ENCODE measurements at places on chromosomes 7 and 10. TPM values are rescaled to one million over a fixed set of nuclear protein-coding genes. Genes with fewer than 3 reads are reported as not detected.

The C10orf105 gene
- total RNA-seq, result 0.38 TPM

The SLC25A28 gene
- total RNA-seq, result 30.2 TPM

The NUTM2D gene
- total RNA-seq, result 2.3 TPM

The TSPAN33 gene
- 7.2 TPM for total RNA-seq

The PRLHR gene
- total RNA-seq, result not detected

The ZC3HAV1L gene
- 18.7 TPM for total RNA-seq

The GIMAP4 gene
- total RNA-seq, result 54.0 TPM

The EIF3A gene
- total RNA-seq, result 150 TPM

The ZNF804B gene
- total RNA-seq, result not detected

The TPST1 gene
- total RNA-seq, result 63.2 TPM

The EPHA1 gene
- 0.46 TPM for total RNA-seq

DNA sequence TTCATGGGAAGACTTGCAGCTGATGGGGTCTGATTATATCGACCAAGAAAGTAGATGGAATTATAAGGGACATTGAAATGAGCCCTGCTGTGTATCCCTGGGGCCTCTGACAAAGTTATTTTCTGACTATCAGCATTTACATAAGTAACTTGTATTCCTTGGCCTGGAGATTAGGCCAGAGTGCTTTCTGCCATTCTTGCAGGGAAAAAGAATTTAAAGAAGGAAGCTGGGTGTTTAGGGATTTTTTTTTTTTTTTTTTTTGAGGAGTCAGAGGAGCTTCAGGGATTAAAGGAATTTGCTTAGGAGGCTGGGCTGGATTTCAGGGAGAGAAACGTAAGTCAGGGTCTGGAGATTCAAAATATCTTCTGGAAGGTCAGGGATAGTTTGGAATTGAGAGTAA is 4.6 kb downstream of the SPAM1 start:
- no peak for DNase-seq

DNA sequence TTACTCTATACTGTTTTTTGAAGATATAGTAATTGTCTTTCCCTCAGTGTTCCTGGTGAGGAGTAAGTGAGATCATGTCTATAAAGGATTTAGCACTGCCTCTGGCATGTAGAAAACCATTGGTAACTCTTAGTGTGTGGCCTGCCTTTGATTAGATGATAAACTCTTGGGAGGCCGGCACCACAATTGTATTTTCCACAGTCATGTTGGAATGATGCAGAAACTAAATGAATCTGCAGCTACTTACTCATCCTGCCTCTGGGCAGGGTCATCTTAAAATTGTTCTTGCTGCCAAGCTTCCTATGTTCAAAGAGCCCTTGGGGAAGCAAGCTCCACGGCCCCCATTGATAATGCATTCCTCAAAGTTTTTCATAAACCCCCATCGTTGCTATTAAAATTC is 204.6 kb downstream of the ANKRD7 start:
- no peak for DNase-seq

DNA sequence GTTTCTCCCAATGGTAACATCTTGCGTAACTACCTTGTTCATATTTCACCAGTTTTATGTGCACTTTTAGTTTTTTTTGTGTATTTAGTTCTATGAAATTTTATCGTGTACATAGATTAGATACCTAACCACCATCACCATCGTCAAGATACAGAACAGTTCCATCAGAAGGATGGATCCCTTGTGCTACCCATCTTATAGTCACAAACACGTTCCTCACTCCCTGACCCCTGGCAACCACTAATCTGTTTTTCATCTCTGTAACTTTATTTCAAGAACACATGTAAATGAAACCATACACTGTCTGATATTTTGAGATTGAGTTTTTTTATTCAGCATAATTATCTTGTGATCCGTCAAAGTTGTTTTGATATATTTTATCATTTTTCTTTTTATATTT is 29.9 kb downstream of the FANK1 start:
- no peak for DNase-seq

GRCh38 chr10:126565441-126565840 is 105.1 kb downstream of the C10orf90 start:
- DNase-seq, result no peak

DNA sequence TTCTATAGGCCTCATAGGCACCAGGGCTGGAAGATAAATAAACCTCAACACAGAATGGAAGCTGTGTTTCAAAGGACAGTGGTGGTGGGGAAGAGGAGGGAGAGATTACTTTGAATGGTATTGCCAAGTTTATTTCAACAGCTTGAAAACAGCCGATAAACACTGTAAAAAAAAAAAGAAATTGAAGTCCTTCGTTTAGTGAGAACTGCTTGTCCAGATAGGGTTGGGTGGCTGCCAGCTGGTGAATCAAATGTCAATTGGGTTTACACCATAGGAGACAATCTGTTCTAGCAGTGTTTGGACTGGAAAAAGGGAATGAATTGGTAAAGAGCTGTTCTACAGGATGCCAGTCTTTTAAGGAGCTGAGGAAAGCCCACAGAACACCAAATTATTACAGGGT is 254.8 kb downstream of the PHF14 start:
- peak; percentile 68 for DNase-seq

DNA sequence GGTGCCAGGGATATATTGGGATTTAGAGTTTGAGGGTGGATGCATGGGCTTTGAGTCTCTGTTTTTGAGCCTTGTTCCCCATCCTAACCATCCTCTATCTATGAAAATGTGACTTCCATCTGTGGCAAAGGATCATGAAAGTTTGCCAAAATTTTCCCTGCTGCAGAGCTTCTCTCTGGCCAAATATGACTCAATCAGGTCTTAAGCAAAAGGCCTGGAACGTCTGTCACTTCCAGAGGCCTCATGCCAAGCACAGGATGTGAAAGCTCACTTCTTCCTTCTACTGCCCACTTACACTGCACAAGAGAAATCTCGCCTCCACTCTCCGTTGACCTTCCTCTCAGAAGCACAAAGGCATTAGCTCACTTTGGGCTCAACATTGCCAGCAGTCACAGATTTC is 696.9 kb upstream of the NRP1 start:
- no peak for DNase-seq

GRCh38 chr10:131681122-131681521 is 219.7 kb upstream of the PPP2R2D start:
- DNase-seq, result no peak

DNA sequence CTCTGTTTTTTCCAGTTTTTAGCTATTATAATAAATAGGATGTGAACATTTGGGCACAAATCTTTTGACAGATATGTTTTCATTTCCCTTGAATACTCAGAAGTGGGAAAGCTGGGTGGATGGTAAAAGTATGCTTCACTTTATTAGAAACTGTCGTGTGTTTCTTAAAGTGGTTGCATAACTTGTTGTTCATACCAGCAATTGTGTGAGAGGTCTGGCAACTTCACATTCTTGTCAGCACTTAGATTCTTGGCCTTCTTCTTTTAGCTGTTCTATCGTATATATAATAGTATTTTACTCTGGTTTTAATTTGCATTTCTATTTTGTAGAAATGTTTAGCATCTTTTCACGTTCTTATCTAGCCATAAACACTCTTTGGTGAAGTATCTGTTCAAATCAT is 894.4 kb downstream of the KCNMA1 start:
- DNase-seq, result no peak

GRCh38 chr10:58464956-58465355 is 47.7 kb upstream of the BICC1 start:
- no peak for DNase-seq

DNA sequence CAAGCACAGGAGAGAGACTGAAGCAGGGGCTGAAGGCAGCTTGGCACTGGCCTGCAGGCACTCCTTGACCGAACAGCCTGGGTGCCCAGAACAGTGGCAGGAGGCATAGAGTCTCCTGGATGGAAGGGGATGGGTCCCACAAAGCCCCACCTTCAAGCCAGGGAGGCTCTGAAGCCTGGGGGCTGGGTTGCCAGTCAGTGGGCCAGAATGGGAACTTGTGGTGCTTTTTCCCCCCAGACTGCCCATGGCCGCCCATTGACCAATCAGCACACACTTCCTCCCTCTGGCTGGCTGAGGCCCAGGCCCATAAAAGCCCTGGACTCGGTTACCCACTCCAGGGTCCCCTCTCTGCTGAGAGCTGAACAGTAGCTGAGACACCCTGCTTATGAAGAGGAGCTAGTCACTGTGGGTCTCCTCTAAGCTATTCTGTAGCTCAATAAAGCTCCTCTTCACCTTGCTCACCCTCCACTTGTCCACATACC is 109.6 kb downstream of the ELAPOR2 start:
- no peak for DNase-seq

GRCh38 chr7:119465798-119466305 is 807.1 kb upstream of the KCND2 start:
- DNase-seq, result no peak

DNA sequence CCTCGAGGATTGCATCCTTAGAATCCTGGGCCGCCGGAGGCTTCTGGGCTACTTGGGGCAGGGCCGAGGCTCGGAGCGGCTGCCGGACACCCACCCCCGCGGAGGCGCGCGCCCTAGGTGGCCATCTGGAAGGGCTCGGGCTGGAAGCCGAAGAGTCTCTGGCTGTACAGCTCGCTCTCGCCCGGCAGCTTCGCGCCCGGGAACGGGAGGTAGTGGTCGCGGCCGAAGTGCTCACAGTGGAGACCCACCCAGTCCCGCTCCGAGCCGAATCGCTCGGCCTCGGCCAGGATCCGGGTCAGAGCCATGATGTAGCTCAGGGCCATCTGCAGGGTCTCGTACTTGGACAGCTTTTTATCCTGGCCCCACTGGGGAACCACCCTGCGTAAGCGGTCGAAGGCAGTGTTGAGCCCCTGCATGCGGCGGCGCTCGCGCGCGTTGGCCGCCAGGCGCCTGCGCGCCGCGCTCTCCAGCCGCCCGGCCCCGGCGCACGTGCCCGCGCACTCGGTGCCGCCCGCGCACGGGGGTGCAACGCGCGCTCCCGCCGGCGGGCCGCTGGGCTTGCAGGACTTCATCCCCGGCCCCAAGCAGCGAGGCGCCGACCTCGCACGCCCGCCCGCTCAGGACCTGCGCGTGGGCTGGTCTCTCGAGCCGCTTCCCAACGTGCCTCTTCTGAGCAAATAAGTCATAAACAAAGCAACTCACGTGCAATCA is 652 bp downstream of the ATOH7 start:
- DNase-seq, result no peak

DNA sequence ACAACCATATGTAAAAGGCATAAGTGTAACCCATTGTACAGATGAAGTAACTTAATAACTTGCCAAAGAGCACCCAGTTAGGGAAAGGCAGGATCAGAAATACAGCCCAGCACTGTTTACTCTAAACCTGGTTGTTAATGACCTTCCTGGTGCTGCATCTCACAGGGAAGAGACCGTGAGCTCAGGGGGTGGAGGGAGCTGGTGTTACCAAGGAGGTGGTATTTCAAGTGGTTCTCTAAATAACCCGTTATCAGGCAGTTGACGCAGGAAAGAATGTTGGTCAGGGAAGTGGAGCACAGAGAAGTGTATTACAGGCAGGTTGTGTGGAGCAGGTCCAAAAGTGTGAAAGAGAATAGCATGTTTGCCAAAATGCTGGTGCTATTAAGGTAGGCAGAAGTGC is 4.4 kb upstream of the ST7 start:
- no peak for DNase-seq

GRCh38 chr10:856416-857157 is 74.9 kb downstream of the LARP4B start:
- no peak for DNase-seq

- DNase-seq, result no peak
These were observed 50.8 kb downstream of the PIK3CG start for GRCh38 chr7:106915873-106916272.

DNA sequence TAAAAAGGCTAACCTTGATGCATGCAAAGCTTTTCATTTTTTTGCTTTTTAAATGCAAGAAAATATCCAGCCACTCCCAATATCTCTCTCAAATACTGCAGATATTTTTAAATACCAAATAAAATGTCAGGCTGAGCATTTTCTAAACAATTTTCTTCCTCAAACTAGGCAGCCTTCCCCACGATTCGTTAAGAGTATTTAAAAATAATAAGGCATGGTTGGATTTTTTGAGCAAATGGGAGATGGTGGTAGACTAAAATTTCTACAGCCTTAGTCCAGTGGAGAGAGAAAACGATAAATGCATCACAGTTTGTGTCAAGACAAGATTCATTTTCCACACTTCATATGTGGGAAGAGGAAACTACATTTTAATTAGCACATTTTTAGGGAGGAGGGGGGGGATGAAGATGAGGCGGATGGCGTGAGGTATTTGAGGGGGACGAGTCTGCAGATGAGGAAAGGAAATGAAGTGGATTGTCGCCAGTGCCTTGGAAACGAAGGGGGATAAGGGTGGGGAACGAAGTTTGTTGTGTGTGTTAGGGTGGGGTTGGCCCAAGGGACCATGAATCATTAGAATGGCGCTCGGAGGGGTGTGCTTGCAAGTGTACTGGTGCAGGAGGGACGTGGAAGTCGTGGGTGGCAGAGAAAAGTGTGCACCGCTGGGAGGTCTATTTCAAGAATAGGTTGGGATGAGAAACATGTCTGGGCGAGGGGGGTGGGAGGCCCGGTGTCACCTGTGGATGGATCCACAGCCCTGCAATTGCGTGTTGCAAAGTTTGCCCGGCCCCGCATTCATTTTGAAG is 1.2 kb upstream of the ADD3 start:
- no peak for DNase-seq

DNA sequence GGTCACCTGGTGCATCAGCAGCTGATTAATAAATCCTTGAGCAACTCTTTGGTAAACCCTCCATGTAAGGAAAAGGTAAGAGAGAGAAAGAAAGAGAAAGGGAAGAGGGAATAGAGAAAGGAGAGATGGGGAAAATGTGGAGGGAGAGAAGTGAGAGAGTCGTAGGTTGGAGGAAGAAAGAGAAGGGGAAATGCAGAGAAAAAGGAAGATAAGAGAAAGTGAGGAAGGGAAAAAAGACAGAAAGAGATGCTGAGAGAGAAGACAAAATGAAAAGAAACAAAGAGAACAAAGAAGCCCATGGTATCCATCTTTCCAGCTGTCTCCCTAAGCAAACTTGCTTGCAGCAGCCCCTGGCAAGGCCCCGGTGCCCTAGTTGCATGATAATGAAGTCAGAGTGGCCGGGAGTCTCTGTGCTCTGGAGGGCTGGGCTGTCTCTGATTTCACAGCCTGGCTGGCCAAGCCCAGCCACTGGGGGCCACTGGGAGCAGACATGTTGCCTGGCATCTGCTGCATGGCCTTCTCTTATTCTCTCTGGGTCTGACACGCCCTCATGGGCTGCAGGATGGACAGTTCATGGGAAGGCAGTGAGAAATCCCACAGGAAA is 48.4 kb downstream of the PRR15 start:
- DNase-seq, result no peak

DNA sequence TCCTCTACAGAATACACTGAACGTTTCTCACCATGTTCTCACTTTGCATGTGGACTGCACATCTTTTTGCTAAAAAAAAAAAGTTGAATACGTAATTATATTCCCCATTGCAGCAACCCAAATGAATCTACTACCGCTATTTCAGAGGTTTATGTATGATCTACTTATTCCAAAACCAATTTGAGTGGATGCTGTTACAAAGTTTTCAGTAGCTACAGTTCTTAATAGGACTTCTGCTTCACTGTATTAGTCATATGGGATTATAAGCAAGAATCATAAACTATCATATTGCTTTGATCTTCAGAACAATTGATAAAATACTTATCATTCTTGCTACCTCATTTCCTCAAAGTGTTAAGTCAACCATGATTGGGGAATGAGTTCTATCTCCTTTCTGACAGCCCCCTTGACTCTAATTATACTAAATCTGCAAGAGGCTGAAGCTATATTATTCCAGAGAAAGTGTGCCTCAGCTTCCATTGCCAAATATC is 257.0 kb downstream of the PARD3 start:
- DNase-seq, result no peak
